Activated gamma-delta T cell treated with Interleukin-2 at 50 U/mL for 16 hours (primary cell): ENCODE measurements at places on chromosomes 13 and 19.

DNA sequence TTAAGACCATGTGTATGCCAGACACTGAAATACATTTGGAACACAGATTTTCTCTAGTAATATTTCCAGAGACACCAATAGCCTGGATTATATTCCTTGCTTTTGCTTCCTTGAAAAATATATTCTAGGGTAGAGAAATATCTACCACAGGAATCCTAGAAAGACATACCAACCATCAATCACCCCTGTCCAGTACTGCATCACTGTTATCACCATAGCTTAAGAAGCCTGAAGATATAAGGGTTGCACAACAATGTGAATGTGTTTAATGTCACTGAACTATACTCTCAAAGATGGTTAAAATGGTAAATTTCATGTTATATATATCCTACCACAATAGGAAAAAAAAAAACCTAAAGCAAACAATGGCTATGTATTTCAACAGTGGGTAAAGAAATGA lies 163.6 kb downstream of the DIAPH3 start:
- DNase-seq: no peak

DNA sequence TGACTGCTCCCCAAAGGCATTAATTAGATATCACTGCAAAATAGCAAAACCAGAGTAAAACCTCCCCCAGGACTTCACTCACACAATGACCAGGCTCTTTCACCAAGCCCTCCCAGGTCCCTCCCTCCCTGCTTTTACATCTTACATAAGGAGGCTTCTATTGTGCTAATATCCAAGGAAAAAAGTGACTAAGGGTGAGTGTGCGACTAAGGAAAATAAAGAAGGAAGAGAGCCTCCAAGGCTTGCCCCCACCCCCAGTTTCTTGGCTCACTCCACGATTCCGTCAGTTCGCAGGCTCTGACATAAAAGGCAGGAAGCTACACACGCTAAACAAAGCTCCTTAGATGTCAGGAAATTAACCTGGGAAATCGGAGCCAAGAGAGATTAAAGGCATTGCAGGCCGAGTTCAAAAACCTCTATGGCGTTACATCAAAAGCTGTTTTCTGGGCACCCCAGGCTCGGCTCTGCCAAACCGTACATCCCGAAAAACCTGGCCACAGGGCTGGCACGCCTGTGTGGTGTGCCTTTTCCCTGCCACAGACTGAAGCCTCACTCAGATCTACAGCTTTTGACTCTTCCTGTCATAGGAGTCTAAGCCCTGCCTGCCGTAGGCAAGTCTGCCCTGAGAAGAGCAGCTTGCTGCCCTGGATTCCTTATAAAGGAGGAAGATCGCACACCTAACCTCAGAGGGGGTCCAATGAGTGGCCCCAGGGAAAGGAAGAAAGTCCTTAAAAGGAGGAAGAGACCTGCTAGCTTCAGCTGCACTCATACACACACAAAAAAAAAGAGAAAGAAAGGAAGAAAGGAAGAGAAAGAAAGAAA lies 67.0 kb upstream of the SERP2 start:
- DNase-seq: no peak

DNA sequence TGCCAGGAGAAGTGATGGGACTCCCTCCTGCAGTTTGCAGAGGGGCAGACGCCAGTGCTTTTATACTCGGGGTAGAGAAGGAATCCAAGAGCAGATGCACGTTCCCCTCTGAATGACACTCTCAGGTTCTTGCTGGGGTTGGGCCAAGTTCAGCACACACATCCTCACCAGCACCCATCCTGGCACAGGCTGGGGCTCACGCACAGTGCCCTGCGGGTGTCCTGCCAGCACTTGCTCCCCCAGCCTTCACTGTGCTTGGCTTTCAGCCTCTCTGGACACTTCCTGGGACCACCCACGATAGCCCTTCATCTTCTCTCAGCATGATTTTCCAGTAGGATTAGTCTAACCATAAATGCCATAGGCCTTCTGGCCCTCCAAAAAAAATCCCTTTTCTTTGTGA lies 158.6 kb downstream of the ZNF536 start:
- no peak for DNase-seq

DNA sequence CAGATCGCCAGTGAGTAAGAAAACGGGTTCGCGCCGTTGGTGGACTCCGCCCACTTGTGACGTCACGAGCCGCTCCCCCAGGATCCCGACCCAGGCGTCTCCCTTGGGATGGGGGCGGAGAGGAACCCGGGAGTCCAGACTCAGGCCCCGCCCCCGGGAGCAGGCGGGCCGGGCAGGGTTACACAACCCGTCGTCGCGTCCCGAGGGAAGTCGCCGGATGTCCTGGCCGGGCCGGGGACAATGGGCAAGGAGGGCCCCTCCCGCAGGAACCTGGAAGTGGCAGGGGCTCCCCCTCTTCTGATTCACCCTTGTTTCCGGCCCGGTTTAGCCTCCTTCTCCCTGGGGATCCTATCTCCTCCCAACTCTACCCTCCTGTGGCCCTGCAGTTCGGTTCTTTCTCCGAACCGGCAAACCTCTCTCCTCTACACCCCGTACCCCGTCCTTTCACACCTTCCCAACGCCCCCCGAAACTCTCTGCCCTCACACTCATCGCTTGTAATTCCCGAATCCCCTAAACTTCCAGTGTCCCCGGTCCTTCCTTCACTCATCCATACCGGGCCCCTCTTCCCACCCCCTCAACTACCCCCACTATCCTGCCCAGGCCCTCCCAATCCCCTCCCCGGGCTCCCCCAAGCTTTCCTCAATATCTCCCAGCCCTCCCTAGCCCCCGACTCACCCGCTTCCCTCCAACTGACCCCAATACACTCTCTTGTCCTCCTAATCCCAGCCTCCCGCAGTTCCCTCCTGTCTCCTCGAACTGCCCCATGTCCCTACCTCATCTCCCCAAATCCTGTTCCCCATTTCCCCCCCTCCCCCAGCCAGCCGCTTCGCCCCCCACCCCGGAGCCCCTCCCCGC lies 20.0 kb upstream of the ERCC1 start:
- DNase-seq: peak; percentile 30

GRCh38 chr13:100825557-100825956 lies 151.0 kb upstream of the TMTC4 start:
- no peak for DNase-seq

DNA sequence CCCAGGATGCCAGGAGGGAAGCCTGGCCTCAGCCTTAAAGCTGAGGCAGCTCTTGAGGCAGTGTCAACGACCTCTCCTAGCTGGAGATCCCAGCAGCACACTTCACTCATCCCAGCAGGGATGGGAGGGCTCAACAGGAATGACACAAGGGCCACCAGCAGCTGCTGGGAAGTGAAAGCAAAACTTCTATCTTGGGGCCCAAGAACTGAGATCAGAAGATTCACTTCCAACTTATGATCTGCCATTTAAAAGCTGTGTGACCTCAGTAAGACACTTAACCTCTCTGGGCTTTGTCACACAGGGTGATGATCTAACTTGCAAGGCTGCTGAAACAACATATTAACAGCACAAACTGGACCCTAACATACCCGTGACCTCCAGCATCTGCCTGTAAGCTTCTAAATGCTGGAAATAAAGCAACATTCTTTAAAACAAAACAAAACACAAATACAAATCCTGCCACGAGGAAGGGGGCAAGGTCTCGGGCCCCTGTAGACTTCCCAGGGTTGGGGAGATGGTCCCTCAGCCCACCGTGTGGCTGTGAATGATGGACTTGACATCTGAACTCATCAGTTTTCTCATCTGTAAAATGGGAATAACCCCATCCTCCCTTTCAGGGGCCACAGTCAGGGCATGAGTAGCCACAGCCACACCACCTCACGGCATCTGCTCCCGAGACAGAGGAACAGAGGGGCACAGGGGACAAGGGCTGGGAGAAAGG lies 22.7 kb downstream of the ELL start:
- DNase-seq: no peak

DNA sequence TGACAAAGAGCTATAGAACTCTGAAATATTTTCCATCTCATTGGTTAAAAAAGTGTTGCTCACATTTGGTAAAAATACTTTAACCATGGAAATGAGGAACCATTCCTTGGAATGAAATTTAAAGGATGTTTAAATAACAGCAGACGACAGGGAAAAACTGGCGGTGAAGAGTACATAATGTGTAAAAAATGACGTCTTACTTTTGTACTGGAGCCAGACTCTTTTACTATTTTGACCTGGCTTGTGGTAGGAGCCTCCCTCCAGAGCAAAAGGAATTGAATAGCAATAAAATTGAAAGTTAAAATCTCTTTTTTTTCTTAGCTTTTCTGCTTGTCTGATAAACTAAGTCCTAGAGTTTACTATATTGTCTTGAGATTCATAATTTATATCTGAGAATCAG lies 426.2 kb upstream of the KLHL1 start:
- no peak for DNase-seq

DNA sequence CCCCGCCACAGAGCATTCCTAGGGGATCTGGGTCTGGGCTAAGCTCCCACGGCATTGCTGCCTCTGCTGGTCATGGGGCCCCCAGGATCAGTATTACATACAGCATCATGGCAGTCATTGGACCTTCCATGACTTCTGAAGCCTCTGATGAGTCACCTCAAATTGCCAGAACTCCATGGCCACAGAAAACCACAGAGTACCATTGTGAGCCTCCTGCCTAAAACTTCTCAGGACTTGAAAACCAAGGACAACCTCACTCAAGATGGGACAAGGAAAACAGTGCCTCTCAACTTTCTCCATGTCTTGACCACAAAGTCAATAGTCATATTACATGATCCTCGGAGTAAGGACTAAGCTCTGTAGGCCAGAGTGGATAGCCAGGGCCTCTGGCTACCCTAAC lies 306.0 kb downstream of the GPC5 start:
- no peak for DNase-seq

GRCh38 chr13:43136920-43137575 lies 113.7 kb downstream of the DNAJC15 start:
- no peak for DNase-seq

DNA sequence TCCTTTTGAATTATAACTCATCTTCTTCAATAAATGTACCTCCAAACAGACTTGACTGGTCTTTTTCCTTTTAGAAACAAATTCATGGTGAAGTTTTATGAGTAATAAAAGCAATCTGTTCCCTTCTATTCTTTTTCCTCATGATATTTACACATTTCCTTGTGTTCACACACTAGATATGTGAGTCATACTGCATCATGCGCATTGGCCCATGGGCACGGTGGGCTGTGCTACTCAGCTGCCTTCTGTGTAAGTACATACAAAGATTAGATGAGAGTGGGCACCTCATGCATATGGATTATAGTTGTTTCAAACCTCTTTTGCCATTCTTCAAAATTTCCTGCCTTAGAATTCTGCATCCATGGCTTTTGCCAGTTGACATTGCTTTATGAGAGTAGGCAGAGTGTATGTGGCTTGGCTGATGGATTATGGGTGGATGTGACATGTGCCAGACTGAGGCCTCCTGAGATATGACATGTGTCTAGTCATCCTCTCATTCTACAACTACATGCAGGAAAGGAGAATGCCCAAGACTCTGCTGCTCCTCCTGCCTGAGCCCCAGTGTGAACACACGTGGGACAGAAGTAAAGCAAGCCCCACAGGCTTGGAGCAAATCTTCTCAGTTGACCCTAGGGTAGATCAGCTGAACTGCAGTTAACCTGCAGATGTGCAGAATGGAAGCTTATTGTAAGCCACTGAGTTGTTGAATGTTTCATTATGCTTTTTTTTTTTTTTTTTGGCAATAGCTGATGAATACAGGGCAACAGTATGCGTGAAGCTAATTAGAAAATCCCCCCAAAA lies 109.9 kb downstream of the RBM26 start:
- no peak for DNase-seq

GRCh38 chr13:99316657-99317256 lies 9.6 kb upstream of the GPR183 start:
- no peak for DNase-seq

GRCh38 chr19:48319647-48320541 lies 5.5 kb upstream of the EMP3 start:
- DNase-seq: peak; percentile 82
